Naive thymus-derived CD4-positive, alpha-beta T cell (primary cell): ENCODE measurements at places on chromosomes 13 and 19. TPM values are rescaled to one million over a fixed set of nuclear protein-coding genes. Genes with fewer than 3 reads are reported as not detected.
A peak's percentile ranks its signal among the peaks of the same experiment; 100 is the strongest.

GRCh38 chr19:47438793-47439220 is 19.5 kb upstream of the MEIS3 start:
- H3K27me3 ChIP-seq = no peaks in the 10 kb centered on the region
- H3K36me3 ChIP-seq = no peaks in the 10 kb centered on the region
- H3K4me3 ChIP-seq = no peak overlapping the region
- DNase-seq = no peak
- no peak overlapping the region for H3K27ac ChIP-seq

- H3K27ac ChIP-seq = no peak overlapping the region
- H3K4me3 ChIP-seq = no peak overlapping the region
Measured at GRCh38 chr19:29092712-29093552, 120.0 kb downstream of the UQCRFS1 start.

DNA sequence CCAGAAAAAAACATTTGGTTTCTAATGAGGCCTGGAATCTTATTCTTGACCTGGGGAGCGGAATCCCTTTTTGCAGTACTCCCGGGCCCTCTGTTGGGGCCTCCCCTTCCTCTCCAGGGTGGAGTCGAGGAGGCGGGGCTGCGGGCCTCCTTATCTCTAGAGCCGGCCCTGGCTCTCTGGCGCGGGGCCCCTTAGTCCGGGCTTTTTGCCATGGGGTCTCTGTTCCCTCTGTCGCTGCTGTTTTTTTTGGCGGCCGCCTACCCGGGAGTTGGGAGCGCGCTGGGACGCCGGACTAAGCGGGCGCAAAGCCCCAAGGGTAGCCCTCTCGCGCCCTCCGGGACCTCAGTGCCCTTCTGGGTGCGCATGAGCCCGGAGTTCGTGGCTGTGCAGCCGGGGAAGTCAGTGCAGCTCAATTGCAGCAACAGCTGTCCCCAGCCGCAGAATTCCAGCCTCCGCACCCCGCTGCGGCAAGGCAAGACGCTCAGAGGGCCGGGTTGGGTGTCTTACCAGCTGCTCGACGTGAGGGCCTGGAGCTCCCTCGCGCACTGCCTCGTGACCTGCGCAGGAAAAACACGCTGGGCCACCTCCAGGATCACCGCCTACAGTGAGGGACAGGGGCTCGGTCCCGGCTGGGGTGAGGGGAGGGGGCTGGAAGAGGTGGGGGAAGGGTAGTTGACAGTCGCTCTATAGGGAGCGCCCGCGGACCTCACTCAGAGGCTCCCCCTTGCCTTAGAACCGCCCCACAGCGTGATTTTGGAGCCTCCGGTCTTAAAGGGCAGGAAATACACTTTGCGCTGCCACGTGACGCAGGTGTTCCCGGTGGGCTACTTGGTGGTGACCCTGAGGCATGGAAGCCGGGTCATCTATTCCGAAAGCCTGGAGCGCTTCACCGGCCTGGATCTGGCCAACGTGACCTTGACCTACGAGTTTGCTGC is at the start of gene ICAM4:
ICAM4 (plus strand) TSS at position 153 of the 935 bp plus-strand sequence; CDS start at position 211, 58 bp downstream.
- H3K36me3 ChIP-seq = no peaks in the 10 kb centered on the region
- H3K27ac ChIP-seq = no peak within 1 kb of the TSS
- H3K4me3 ChIP-seq = peak within 1 kb of the TSS; percentile 8

DNA sequence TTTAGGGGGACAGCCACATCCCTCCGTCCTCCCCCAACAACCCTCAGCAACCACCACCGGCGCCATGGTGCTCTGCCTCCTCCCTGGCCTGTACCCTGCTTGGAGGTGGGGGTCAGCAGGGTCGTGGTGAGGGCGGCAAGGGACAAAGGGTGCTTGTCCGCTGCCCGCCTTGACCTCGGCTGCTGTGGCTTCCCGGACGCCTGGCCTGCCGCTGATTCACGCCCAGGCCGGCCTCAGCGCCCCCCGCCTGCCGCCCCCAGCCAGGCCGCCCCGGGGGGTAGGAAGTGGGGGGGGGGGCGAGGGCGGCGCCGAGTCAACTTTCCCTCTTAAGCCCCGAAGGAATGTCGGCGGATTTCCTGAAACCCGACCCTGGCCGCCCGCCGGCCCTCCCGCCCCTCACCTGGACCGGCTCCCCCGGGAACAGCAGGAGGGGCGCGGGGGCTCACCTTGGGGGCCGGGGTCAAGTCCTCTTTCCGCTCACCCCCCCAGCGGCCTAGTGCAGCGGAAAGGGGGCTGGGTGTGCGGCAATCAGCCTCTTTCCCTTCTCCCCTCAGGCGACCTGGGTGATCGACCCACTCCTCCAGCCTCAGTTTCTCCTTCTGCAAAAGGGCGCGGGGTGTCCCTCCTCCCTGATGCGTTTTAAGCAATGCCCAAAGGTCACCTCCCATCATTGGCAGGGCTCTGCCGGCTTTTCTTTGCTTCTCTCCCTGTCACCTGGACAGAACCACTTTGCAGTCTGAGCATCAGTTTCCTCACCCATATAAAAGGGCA is 1.9 kb upstream of the TMEM59L start:
- peaks cover 4% of the 10 kb centered on the region for H3K27me3 ChIP-seq
- H3K27ac ChIP-seq = no peak overlapping the region
- DNase-seq = no peak
- peaks cover 12% of the 10 kb centered on the region for H3K4me1 ChIP-seq

DNA sequence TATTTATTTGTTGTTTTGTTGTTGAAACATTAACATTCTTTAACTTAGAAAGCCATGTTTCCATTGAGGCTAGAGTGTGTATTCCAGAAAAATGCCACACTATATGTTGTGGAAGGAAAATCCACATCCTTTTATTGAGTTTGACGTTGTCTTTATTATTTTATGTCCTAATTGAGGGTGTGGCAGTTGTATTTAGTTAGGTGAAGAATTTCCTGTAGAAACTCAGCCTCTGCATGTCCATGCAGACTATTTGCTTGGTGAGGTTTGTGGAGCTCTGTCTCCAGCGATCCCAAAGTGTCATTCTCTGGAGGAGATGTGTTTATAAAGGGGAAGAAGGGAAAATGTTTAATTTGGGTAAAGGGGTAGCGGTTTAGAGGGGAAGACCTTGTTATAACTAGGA is 46.6 kb downstream of the AKAP11 start:
- H3K4me3 ChIP-seq = no peak overlapping the region
- H3K4me1 ChIP-seq = peaks cover 4% of the 10 kb centered on the region
- DNase-seq = no peak
- H3K36me3 ChIP-seq = no peaks in the 10 kb centered on the region
- no peaks in the 10 kb centered on the region for H3K27me3 ChIP-seq

DNA sequence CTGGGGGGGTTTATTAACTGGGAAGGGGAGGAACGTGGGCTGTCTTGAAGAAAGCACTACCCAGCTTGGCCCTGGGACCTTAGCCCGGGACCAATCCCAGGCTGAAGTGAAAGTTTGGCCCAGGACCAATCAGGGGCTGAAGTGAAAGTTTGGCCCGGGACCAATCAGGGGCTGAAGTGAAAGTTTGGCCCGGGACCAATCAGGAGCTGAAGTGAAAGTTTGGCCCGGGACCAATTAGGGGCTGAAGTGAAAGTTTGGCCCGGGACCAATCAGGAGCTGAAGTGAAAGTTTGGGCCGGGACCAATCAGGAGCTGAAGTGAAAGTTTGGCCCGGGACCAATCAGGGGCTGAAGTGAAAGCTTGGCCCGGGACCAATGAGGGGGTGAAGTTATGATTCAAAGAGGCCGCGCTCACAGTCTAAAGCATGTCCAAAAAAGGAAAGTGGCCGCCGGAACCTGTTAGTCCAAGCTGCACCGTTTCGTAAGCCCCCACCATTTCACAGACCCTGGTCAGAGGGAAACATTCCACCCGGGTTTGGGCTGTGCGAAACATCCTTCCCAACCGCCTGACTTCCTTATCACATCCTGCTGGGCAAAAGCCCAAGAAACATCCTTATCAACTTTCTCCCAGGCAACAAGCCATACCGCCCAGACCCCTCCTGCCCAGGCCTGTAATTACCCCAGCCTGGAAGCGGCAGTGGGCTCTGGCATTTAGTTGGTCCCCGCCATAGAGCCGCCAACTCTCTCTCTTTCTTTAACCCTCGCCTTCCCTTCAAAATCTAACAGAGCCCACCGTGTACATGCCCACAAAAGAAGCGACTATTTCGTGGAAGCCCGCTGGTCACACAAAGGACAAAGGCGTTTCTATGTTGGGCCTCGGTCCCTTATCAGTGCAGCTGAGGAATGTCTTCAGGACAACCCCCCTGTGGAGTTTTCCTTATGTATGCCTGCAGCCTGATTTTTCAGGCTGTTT is 1.1 kb downstream of the ZNF850 start:
- H3K36me3 ChIP-seq = no peaks in the 10 kb centered on the region
- H3K27me3 ChIP-seq = no peaks in the 10 kb centered on the region
- peak overlapping the region; percentile 87 for H3K27ac ChIP-seq

DNA sequence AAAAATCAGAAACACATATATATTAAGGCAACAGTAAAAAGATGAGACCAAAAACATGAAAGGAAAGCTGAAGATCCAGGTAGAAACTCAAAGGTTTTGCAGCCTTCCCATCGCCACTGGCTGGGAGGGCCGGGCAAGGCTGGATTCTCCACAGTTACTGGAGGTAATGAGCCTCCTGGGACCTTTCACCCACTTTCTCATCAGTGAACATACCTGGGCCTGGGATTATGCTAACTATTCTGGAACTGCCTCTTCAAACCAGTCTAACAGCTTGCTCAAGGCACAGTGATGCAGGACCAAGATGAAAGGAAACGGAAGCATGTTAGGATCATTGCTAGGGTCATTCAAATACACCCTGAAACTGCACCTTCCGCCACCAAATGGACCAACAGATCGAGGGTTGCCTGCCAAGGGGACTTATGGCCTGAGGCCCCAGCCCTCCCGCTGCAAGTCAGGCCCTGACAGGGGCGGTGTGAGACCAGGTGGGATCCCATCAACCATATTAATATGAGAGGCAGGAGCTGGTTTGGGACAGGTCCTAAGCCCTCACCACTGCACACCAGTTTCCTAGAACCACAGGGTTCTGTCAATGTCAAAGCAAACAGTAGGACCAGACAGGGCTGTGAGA is 28.4 kb upstream of the ATP12A start:
- H3K27ac ChIP-seq = no peak overlapping the region
- no peak overlapping the region for H3K4me3 ChIP-seq
- no peaks in the 10 kb centered on the region for H3K4me1 ChIP-seq
- no peaks in the 10 kb centered on the region for H3K27me3 ChIP-seq

- H3K27me3 ChIP-seq = no peaks in the 10 kb centered on the region
- H3K36me3 ChIP-seq = no peaks in the 10 kb centered on the region
- H3K27ac ChIP-seq = no peak overlapping the region
- no peak for DNase-seq
- H3K4me3 ChIP-seq = no peak overlapping the region
Measured at GRCh38 chr13:29483211-29483610, 112.3 kb downstream of the SLC7A1 start.

DNA sequence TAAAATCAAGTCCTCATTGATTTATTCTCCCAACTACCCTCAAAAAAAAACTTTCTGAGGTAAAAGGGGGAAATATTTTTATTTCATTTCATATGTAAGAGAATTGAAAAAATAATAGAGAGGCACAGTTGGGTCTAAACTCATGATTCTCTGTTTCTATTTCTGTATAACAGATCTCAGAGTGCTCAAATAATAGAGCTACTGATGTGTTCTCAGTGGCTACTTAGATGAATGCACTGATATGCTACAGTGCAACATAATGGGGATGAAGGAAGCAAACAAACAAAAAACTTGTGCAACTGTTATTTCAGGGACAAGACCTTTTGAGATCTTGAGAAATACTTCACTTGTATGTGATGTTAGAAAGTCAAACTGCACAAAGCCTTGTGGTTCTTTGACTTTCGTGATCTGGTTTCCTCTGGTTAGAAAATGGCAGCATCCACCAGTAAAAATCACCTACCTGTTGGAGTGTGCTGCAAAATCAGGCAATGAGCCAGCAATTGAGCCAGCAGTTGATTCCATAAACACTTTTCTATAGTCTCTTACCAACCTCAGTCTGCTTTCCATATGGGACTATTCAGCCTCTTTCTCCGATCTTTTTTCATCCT is 9.7 kb upstream of the DACH1 start:
- H3K4me3 ChIP-seq = no peak overlapping the region
- no peaks in the 10 kb centered on the region for H3K36me3 ChIP-seq
- no peaks in the 10 kb centered on the region for H3K27me3 ChIP-seq

GRCh38 chr19:33429891-33430673 is 56.6 kb downstream of the CEBPG start:
- H3K4me3 ChIP-seq = no peak overlapping the region
- H3K27me3 ChIP-seq = no peaks in the 10 kb centered on the region
- DNase-seq = peak; percentile 54

DNA sequence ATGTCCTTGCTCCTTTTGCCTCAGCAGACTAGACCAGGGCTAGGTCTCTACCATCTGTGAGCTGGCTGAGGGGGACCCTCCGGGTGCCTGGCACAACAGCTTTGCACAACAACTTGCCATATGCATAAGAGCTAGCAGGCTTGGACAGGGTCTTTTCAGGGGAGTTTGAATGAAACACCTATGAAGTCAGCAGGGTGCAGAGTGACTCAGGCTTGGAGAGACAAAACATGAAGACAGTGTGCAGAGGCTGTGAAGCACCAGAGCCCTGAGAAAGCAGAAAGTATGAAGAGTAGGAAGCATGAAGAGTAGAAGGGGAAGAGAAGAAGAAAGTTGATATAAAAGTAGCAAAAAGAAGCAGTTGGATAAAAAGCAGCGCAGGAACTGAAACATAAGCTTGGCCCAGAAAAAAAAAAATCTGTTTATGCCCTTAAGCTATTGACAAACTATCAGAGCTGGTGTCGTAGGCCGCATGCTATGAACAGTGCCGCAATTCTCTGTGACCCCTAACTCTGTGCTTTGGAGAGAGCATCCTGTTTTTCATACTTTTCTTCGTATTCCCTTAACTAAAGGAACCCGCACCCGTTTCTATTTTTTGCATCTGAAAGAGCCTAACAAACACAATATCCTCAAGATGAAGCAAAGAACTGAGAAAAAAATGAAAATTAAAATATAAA is 52.7 kb upstream of the FAM216B start:
- DNase-seq = no peak
- H3K27me3 ChIP-seq = no peaks in the 10 kb centered on the region
- no peaks in the 10 kb centered on the region for H3K4me1 ChIP-seq

- peaks cover 7% of the 10 kb centered on the region for H3K4me1 ChIP-seq
- H3K36me3 ChIP-seq = no peaks in the 10 kb centered on the region
- H3K4me3 ChIP-seq = no peak overlapping the region
- no peak for DNase-seq
- no peak overlapping the region for H3K27ac ChIP-seq
- H3K27me3 ChIP-seq = no peaks in the 10 kb centered on the region
Measured at GRCh38 chr13:97371486-97372109, 62.4 kb upstream of the RAP2A start.

- peak overlapping the region; percentile 99 for H3K27ac ChIP-seq
- peak; percentile 92 for DNase-seq
- H3K4me1 ChIP-seq = peaks cover 86% of the 10 kb centered on the region
- H3K36me3 ChIP-seq = no peaks in the 10 kb centered on the region
- H3K4me3 ChIP-seq = peak overlapping the region; percentile 59
- no peaks in the 10 kb centered on the region for H3K27me3 ChIP-seq
Measured at GRCh38 chr19:16368385-16369305, 44.0 kb downstream of the KLF2 start.

- peaks cover 21% of the 10 kb centered on the region for H3K36me3 ChIP-seq
- H3K4me3 ChIP-seq = no peak overlapping the region
- no peak for DNase-seq
Measured at GRCh38 chr19:33410915-33411401, 37.4 kb downstream of the CEBPG start.

- peak; percentile 59 for DNase-seq
- H3K36me3 ChIP-seq = no peaks in the 10 kb centered on the region
- no peaks in the 10 kb centered on the region for H3K27me3 ChIP-seq
- H3K4me1 ChIP-seq = peaks cover 83% of the 10 kb centered on the region
- H3K4me3 ChIP-seq = peak overlapping the region; percentile 10
Measured at GRCh38 chr13:99281811-99282263, 23.7 kb upstream of the GPR18 start.

GNA15 gene
- 0.78 TPM for total RNA-seq

CADM4 gene
- total RNA-seq = 0.35 TPM

SLC1A6 gene
- total RNA-seq = not detected

C19orf85 gene
- total RNA-seq = not detected

KCTD4 gene
- total RNA-seq = not detected

IL12RB1 gene
- total RNA-seq = 18.0 TPM
